ENCODE measurements at places on chromosomes 12 and 14. TPM values are rescaled to one million over a fixed set of nuclear protein-coding genes. Genes with fewer than 3 reads are reported as not detected.
A peak's percentile ranks its signal among the peaks of the same experiment; 100 is the strongest.

DNA sequence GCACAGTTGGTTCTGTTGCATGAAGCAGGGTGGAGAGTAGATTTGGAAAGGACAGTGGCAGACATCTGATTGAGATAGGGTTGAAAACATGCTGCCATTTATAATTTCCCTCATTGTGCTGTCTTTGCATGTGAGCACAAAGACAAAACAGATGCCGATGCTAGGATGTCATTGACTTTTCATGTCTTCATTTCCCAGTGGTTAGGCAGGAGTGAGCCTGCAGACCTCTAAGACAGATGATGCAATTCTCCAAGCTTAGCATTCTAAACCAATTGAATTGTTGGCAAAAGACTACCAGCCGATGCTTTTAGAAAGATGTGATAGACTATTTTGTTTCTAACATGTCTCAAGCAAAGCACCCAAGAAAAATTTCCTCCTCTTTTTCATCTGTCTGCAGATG, 37.1 kb upstream of the PELI2 start:
- H3K4me1 ChIP-seq, result no peaks in the 10 kb centered on the region
- no peak overlapping the region for H3K4me3 ChIP-seq
- no peak for DNase-seq
- H3K27ac ChIP-seq, result no peak overlapping the region
- no peaks in the 10 kb centered on the region for H3K36me3 ChIP-seq

DNA sequence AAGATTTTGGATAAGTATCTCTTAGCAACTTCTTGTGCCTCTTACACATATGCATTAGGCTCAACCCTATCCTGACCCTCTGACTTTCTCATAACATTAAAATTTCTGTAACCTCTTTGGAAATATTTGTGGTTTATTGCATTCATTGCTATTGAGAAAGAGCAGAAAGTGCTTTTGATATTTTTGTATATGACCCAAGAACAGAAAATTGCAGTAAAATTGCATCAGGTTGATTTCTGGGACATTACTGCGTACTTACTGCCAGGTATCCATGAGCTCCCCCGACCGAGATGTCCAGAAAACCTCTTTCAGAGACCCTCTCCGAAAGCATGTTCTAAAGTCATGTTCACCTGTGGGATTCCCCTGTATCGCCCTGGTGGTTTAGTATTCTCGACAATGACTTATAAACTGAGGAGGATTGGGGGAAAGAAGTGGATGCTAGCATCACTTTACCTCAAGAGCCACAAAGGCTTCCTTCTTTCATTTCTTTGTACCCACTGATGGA, 14.5 kb upstream of the IL22 start:
- no peaks in the 10 kb centered on the region for H3K27me3 ChIP-seq
- H3K4me3 ChIP-seq, result no peak overlapping the region
- no peaks in the 10 kb centered on the region for H3K4me1 ChIP-seq
- H3K36me3 ChIP-seq, result no peaks in the 10 kb centered on the region

Gene P2RX2
- total RNA-seq, result not detected

DNA sequence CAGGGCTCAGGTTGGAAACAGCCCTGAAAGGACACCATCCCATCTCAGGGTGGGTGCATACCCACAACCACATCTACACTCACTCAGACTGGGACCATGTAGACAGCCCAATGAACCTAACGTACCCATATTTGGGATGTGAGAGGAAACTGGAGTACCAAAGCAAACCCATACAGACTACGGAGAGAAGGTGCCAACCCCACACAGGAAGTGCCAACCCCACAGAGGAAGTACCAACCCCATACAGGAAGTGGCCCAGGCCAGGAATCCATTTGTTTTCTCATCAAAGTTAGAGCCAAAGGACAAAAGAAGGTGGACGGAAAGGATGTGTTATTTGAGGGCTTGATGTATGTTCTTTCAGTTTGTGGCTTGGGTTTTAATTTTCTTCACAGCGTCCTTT, 19.5 kb upstream of the SPIC start:
- H3K27me3 ChIP-seq, result no peaks in the 10 kb centered on the region
- peaks cover 3% of the 10 kb centered on the region for H3K4me1 ChIP-seq

- no peaks in the 10 kb centered on the region for H3K27me3 ChIP-seq
- H3K4me3 ChIP-seq, result no peak overlapping the region
- H3K27ac ChIP-seq, result peak overlapping the region; percentile 82
- DNase-seq, result peak; percentile 57
Observed at GRCh38 chr12:92505254-92506231, 197.2 kb upstream of the PLEKHG7 start.

GRCh38 chr12:127304751-127305725, 961.9 kb upstream of the TMEM132C start:
- no peak for DNase-seq
- H3K27ac ChIP-seq, result no peak overlapping the region

- H3K36me3 ChIP-seq, result no peaks in the 10 kb centered on the region
- H3K4me1 ChIP-seq, result no peaks in the 10 kb centered on the region
- H3K4me3 ChIP-seq, result no peak overlapping the region
Observed at GRCh38 chr12:304805-305204, 42.2 kb upstream of the SLC6A13 start.

Gene ATP23
- total RNA-seq, result 6.1 TPM

Gene OR4M1
- total RNA-seq, result not detected

DNA sequence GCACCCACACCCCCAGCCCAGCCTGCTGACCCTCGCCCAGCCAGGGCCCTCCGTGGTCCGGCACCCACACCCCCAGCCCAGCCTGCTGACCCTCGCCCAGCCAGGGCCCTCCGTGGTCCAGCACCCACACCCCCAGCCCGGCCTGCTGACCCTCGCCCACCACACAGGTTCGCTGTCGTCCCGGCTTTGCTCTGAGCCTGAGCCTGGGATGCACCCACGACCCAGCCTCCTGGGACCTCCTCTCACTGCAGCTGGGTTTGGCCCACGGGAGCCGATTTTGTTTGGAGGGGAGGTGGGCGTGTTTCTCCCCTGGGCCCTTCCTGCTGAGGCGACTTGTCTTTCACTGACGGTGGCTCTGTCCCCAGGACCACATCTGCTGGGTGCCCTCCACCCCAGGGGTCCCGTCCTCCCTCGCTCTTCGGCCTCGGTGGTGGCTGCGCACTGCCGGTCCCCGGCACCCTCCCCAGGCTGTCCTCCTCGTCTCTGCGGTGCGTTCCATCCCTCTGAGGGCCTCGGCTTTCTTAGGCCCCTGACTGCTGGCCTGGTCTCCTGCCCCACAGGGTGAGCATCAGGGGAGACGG, 83.8 kb downstream of the GALNT9 start:
- H3K4me1 ChIP-seq, result no peaks in the 10 kb centered on the region
- no peak overlapping the region for H3K4me3 ChIP-seq
- H3K27me3 ChIP-seq, result peaks cover 17% of the 10 kb centered on the region
- H3K27ac ChIP-seq, result no peak overlapping the region

Gene VWF
- total RNA-seq, result 254 TPM

DNA sequence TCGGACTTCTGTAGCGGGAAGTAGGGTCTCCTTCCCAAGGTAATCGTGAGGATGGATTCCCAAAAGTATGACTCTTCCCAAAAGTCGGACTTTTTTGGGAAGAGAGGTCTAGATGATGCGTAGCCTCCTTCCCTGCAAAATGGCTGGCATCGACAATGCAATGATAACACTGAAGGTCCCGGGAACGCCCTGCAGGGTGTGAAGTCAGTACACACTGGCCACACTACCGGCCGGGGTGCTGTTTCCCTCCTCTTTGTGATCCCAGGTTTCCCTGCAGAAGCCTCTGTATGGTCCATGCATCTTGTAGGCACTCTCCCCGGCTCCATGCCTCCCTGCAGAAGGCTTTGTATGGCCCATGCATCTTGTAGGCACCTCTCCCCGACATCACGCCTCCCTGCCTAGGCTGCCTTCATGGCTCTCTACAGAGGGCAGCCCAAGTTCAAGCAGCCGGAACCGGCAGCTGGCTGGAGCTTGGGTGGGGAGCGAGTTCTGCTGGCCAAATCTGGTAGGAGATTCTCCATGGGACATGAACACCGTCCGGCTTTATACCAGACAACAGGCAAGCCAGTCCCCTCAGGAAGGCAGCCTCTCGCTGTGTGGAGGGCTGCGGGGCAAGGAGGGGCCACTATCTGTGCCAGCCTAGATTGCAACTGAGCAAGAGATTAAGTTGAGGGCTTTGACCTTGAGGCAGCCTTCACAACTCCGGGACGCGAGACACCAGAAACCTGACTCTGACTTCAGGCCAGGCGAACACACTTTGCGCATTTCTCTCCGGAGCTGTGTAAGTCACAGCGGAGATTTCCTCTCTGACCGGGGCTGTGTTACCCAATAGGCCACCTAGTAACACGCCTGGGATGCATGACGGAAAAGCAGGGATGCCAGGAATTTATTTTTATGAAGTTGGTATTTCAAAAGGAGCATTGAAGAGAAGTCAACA, 23.5 kb downstream of the FZD10 start:
- no peak overlapping the region for H3K27ac ChIP-seq
- DNase-seq, result no peak
- no peak overlapping the region for H3K4me3 ChIP-seq
- H3K4me1 ChIP-seq, result no peaks in the 10 kb centered on the region

Gene NFE2
- total RNA-seq, result 2.9 TPM

DNA sequence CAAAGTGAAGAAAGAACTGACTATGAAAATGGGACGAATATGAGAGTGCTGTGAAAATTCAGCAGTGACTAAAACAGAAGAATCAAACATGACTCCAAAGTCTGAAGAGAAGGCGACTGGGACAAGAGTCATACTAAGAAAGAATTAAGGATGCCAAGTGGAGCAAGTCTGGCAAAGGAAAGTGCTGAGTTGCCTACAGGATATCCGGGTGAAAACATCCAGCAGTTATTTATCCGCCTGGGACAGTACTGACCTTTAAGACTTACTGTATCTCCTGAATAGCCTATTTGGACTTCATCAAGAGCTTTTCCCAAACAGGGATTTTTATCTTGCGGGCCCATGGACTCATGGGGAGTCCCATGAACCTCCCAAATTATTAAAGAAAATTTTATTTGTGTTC, 41.1 kb downstream of the KICS2 start:
- no peaks in the 10 kb centered on the region for H3K4me1 ChIP-seq
- H3K27me3 ChIP-seq, result no peaks in the 10 kb centered on the region
- H3K27ac ChIP-seq, result peak overlapping the region; percentile 72
- DNase-seq, result peak; percentile 40

DNA sequence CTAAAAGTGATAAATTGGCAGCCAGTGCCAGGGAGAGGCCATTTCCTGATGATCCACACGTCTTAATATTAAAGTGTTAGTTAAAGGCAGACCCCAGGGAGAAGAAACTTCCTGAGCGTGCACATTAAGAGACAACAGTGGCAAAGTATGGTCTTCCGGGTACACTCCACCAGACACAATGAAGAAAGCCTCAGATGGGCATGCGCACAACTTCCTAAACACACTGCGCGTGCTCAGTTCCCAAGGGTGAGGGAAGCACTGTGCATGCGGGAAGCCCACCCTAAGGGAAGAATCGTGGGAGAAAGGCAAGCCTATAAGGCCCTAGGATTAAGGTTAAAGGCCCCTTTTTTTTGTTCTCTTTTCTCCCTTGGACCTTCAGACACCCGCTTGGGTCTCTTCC, 140.7 kb upstream of the CDKN3 start:
- DNase-seq, result no peak
- H3K27me3 ChIP-seq, result no peaks in the 10 kb centered on the region
- no peaks in the 10 kb centered on the region for H3K36me3 ChIP-seq
- H3K27ac ChIP-seq, result no peak overlapping the region

- no peak overlapping the region for H3K4me3 ChIP-seq
- peaks cover 66% of the 10 kb centered on the region for H3K4me1 ChIP-seq
- DNase-seq, result no peak
- H3K36me3 ChIP-seq, result no peaks in the 10 kb centered on the region
- H3K27me3 ChIP-seq, result no peaks in the 10 kb centered on the region
Observed at GRCh38 chr14:24435192-24435810, 5.5 kb downstream of the KHNYN start.

DNA sequence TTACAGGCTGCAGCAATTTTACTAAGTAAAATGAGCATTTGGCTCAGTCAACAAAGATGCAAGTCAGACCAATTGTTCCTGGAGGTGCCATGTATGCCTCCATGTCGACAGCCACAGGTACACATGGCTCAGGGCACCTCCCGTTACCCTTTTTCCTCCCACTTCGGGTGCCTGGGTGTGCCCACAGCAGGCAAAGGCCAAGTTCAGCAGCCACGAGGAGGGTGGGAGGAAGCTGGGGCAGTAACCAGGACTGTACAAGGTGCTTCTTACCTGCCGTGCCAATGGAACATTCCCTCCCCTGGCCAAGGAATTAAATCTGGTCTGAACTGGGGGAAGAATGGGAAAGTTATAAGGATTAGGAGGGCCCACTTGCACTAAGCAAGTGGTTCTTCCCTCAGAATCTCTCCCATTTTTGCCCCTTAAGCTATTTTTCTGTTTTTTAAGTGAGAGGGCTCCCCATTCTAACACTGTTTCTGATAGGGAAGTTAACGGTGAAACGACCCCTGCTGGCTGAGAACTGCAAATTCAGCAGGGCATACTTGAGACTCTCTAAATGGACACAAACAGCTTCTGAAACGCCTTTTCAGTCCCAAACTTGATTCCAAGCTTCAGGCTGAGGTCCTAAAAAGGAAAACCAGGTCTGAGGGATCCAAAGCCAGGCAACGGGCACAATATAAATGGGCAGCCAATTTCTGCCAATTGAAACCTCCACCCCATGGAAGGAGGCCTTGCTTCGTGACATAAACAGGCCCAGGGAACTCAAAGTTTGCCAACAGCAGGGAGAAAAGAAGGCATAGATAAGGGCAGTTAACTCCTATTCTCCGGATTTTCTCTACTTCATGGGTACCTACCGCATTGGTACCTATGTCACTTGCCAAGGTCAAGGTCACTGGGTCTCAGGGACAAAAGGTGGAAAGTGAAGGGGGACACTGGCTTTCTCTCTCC, 24.8 kb downstream of the CLECL1 start:
- no peaks in the 10 kb centered on the region for H3K36me3 ChIP-seq
- no peaks in the 10 kb centered on the region for H3K27me3 ChIP-seq
- no peak overlapping the region for H3K4me3 ChIP-seq
- H3K4me1 ChIP-seq, result peaks cover 5% of the 10 kb centered on the region

DNA sequence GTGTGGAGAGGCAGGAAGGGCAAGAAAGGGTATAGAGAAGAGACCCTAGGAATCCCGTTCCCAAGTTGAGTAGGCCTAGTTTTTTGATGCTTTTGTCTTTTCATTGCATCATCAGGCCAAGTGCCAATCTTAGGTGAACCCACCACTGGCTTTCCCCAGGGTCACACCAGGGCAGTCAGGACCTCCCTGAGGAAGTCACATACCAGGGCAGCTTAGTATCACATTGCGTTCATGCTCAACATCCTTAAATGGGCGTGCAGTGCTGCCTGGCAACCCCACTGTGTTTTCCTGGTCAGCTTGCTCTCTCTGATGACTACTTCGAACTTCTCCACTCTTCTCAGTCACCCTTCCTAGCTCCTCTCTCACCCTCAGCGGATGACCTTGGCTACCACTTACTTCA, 9.0 kb downstream of the ASIC1 start:
- no peak overlapping the region for H3K27ac ChIP-seq
- no peaks in the 10 kb centered on the region for H3K27me3 ChIP-seq
- H3K4me3 ChIP-seq, result no peak overlapping the region
- H3K36me3 ChIP-seq, result no peaks in the 10 kb centered on the region
- H3K4me1 ChIP-seq, result peaks cover 8% of the 10 kb centered on the region
- DNase-seq, result no peak

DNA sequence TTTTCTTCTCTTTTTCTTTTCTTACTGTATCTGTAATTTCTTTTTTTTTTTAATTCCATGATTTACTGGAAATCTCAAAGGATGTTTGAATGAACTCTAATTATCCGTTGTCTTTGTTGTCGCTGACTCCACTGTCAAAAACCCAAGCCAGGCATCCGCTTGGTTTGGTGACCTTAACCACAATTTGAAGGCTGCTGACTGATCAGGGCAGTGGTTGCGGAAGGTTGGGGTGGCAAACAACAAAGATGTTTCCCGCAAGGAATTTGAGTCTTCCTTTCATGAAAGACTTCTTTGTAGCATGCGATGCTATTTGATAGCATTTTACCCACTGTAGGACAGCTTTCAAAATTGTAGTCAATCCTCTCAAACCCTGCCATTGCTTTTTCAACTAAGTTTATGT, 1013.8 kb downstream of the DIO2 start:
- no peaks in the 10 kb centered on the region for H3K36me3 ChIP-seq
- no peaks in the 10 kb centered on the region for H3K4me1 ChIP-seq
- no peak overlapping the region for H3K27ac ChIP-seq
- H3K27me3 ChIP-seq, result no peaks in the 10 kb centered on the region
- DNase-seq, result no peak
